ENCODE measurements at places on chromosomes 5 and 9.

DNA sequence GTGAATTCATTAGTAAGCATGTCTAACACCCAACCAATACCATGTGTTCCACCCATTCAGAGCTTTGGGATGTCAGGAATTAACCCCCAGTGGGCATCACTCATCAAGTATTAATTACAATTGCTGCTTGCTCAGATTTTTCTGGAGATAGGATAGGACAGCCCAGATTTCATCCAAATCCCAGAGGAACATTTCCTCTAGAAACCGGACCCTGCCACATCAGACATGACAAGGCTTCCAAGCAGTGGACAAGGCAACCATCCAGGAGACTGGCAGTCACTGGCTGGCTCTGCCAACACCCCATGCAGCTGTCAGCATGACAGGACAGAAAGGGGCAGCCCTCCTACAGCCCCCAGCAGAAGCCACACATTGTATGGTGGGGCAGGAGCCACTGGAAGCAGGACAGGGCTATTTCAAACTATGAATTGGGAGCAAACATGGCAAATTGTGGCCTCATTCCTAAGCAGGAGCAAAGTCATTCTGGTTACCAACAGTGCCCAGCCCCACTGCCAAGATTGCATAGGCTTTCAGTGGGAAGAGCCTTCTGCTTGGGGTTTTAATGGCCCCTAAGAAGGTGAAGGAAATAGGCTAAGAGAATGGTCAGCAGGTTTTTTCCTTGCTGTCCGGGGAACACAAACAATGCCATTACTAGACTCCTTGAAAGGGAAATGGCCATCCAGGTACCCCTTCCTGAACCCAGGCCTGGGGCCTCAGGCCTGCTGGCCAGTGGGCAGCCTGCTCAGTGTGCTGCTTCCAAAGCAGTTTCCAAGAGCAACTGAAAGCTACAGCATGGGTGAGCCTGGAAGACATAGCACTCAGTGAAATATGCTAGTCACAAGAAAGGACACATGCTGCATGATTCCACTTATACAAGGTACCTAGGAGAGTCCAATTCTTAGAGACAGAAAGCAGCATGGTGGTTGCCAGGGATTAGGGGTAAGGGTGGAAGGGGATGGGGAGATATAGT is 294.7 kb upstream of the SLC30A5 start:
- DNase-seq: no peak

- DNase-seq: no peak
Observed at GRCh38 chr9:35996358-35996970, 38.5 kb upstream of the OR2S2 start.

DNA sequence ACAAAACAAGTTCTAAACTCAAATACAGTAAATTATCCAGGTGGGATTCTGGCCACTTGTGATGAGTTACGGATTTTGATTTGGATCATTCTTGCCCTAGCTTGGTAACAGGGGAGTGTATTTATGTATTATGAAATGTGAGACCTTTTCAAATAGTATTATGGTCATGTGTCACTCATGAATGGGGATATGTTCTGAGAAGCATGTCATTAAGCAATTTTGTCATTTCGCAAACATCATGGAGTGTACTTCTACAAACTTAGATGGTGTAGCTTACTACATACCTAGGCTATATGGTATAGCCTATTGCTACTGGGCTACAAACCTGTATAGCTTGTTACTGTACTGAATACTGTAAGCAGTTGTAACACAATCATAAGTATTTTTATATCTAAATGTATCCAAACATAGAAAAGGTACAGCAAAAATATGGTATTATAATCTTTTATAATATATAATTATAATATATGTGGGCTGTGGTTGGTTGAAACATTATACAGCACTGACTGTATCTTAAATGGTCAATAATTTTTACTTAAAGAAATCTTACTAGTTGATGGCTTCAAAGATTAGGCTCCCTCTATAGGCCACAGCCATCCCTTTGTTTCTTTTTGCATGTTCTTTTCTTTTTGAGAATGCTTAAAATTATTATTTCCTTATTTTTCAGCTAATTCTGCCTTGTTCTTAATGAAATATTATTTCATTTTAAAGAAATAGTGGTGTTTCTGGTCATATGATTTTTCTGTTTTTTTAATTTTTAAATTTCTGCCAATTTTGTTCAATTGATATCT is 128.4 kb downstream of the MAST4 start:
- DNase-seq: no peak

GRCh38 chr5:66949066-66949465 is 247.5 kb downstream of the CD180 start:
- DNase-seq: no peak

DNA sequence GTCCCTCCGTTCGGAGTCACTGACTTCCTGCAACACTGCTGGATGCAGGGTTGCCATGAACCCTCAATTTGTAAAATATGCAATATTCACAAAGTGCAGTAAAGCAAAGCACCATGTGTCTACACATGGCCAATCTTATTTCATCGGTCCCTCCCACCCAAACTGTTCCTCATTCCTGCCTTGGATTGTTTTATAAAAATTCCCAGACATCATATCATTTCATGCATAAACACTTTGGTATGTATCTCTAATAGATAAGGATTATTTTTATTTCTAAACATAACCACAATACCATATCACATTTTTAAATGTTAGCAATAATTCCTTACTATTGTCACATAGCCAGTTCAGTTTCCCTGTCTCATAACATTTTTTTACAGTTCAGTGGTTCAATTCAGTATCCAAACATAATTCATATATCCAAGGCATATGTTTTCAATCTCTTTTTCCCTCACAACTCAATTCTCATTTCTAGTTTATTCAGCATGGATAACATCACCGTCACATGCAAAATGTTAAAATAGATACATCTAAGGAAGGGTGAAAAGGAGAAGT is 82.0 kb upstream of the PCAT7 start:
- no peak for DNase-seq
